Sciatic nerve (tissue), 2 donors: ENCODE measurements at places on chromosomes 6 and 20.

DNA sequence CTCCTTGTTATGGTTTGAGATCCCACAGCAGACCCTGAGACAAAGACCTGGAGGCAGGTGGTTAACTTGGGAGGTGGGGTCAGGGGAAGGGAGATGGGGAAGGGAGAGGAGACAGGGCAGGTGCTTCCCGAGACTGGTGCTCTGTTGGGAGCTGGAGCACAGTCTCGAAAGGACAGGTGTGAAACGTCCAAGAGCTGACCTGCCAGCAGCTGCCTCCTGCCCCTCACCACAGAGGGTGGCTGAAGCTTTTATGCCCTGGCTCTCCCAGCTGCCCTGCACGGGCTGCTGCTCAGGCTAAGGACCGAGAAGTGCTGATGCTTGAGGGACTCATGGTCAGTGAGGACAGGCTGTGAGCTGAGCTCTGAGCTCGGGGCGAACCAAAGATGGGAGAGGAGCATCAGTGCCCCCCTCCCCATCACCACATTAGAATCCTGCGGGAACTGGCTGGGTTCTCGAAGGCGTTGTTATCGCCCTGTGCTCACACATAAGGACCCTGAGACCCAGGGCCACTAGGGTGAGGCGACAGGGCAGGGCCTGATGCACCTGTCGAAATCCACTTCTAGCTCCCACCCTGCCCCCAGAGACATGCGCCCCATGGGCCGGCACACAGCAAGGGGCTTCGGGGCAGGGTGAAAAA lies 25.3 kb upstream of the CD93 start:
- no peak for DNase-seq

- DNase-seq: peak; percentile 74
Measured at GRCh38 chr6:34284563-34285447, 36.0 kb upstream of the SMIM29 start.

- DNase-seq: no peak
Measured at GRCh38 chr6:30206799-30207618, 6.2 kb downstream of the TRIM26 start.

DNA sequence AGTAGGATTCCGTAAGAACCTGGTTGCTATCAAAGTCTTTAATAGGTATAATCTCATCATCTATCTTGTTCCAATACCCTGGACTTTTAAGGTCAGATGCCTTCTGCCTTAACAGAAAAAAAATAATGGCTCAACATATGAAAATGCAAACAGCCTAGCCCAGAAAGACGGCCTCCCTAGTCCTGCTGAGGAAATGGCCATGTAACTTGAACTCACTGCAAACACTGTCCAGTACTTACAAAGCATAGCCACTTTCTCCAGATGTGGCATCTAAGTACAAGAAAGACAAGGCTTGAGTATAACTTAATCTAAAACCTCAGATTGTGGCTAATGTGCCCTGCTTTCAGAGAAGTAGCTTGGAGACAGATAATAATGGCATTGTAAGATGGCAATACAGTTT lies 26.5 kb downstream of the FASTKD5 start:
- DNase-seq: no peak

- no peak for DNase-seq
Measured at GRCh38 chr20:25356271-25356933, 34.2 kb downstream of the ABHD12 start.

DNA sequence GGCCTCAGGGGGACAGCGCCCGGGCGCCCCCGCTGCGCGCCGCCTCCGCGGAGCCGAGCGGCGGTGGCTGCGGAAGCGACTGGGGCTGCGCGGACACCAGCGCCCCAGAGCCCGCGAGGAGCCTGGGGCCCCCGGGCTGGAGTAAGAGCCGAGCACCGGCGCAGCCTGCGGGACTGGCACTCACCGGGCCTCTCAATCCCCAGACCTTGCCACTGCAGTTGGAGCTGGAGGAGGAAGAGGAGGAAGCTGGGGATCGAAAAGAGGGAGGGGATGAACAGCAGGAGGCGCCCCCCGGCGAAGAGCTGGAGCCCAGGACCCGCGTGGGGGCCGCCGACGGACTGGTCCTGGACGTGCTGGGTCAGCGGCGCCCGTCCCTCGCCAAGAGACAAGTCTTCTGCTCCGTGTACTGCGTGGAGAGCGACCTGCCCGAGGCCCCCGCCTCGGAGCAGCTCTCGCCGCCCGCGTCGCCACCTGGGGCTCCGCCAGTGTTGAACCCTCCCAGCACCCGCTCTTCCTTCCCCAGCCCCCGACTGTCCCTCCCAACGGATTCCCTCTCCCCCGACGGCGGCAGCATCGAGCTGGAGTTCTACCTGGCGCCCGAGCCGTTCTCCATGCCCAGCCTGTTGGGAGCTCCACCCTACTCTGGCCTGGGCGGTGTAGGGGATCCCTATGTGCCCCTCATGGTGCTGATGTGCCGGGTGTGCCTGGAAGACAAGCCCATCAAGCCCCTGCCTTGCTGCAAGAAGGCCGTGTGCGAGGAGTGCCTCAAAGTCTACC lies 590 bp downstream of the RNF217 start:
- DNase-seq: peak; percentile 68

DNA sequence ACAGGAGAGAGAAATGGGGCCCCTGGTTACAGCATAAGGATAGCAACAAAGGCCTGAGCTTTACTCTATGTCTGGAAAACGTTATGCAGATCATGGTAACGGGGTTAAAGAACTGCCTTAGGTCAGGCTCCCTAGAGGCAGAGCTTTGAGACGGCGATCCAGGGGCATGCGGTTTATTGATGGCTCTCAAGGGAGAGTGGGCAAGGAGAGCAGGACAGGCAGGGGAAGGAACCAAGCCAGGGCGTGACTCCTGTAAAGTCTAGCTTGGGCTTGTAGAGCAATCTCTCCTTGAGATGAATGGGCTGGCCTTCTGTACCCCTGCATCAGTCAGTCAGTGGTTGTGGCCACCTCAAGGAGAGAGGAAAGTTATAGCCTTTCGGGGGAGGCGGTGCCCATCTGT lies 12.5 kb upstream of the FERMT1 start:
- no peak for DNase-seq

- DNase-seq: no peak
Measured at GRCh38 chr6:136831873-136832562, 9.6 kb downstream of the PEX7 start.

- no peak for DNase-seq
Measured at GRCh38 chr20:2108498-2108897, 6.9 kb downstream of the STK35 start.

DNA sequence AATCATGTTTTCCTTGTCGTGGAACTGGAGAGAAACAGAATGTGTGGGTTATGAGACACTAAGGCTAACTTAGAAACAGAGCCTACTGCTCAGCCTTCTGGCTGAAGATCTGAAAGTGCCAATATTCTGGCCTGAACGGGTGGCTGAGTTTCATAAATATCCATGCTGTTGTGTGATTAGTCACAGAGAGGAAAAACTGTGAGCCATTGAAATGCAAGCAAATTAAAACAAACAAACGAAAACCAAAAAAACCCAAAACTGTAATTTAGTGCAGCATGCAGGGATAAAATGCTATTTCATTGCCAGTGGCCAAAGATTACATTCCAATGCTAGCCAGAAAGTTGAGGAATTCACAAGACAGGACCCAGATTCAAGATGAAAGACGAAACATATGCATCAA lies 315.1 kb downstream of the UBE3D start:
- DNase-seq: no peak

DNA sequence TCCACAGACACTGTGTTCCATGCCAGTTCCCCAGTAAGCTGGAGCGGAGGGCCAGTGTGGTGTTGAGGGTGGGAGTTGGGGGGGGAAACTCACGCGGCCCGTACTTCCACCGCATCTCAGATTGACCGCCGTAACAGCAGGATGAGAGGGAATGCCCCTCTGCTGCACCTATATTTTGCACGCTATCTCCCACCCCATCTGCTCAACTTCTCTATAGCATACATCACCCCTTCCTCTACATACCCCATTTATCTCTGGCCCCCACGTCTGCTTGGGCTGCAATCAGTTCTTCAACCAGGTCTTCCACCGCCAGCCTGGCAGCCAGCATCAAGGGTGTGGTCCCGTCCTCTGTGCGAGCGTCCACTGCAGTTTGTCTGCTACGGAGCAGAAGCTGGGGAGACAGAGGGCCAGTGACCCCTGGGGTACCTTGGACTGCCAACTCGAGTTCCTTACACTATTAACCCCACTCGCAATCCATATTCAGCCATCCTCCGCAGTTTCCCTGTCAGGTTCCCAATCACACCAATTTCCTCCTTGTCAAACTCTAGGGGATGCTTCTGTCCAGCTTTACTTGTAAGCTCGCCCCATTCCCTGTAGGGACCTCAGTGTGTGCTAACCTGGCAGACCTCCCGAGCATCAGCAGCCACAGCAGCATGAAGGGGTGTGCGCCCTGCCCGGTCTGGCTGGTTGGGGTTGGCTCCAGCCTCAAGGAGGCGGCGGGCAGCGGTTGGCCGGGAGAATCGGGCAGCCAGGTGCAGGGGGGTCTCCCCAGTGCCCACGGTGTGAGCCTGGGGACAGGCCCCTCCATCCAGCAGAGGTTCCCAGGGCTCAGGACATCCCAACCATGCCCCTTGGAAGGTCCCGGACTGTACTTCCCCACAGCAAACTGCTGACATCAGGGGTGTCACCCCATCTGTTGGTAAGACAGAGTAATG lies 4.5 kb upstream of the GPSM3 start:
- DNase-seq: no peak

GRCh38 chr6:15340775-15341174 lies 94.9 kb downstream of the JARID2 start:
- no peak for DNase-seq

GRCh38 chr6:81401970-81402690 lies 350.4 kb downstream of the TENT5A start:
- no peak for DNase-seq

- no peak for DNase-seq
Measured at GRCh38 chr6:12293235-12293930, 3.2 kb downstream of the EDN1 start.

- DNase-seq: no peak
Measured at GRCh38 chr20:48983423-48984400, 62.2 kb downstream of the ARFGEF2 start.

- no peak for DNase-seq
Measured at GRCh38 chr6:108750801-108751200, 97.4 kb upstream of the ARMC2 start.

DNA sequence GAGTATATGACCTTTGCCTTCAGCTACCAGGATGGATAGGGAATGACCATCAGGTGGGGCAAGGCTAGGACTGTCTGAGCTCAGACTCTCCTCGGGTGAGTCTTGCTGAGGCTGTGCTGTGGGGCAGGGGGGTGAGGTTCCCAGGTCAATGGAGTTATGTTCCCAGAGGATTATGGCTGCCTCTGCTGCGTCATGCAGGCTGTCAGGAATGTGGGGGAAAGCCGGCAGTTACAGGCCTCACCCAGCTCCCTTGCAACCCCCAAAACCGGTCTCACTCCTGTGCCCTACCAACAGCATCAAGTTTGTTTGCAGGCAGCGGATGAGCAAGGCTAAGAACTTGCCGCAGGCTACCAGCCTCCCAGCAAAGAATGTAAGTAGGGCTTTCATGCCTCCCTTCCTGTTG lies 93.5 kb downstream of the ESR1 start:
- DNase-seq: no peak

DNA sequence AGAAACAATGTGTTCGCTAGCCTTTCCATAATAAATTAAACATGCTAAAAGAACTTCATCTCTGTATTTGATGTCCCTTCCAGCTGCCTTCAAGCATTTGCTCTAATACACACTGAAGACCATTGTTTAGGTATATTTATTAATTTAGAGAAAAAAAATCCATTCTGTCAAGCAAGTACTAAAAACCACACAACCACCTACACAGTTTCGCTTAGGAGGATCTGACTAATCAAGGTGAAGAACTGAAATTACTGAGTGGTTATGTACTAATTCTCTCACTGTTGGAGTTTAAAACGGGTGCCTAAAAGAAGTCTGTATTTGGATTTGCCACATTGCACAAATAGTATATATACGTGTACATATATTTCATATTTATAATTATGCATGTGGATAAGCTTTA lies 58.9 kb downstream of the GMDS start:
- DNase-seq: no peak

DNA sequence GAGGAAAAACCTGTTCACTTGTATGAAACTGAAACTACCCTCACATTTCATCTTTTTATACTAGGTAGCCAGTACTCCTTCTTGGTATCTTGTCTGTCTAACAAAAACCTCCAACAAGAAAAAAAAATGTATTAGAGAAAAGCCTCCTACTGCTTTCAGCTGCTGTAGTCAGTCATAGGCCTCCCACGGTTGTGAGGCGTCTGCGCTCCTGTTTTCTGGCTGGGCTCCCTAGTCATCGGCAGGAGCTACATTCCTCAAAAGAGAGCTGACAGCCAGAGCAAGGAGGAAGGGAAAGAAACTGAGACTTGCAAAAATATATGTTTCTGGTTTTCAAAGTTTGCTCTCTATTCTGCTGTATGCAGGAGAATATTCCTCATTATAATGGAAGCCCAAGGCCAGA lies 517.0 kb downstream of the LMBRD1 start:
- no peak for DNase-seq

- DNase-seq: no peak
Measured at GRCh38 chr20:10316582-10316981, 98.0 kb downstream of the SNAP25 start.

- no peak for DNase-seq
Measured at GRCh38 chr6:109424946-109425345, 15.5 kb downstream of the PPIL6 start.

- DNase-seq: no peak
Measured at GRCh38 chr6:160022793-160023192, 53.9 kb downstream of the IGF2R start.

GRCh38 chr6:142682985-142683384 lies 262.0 kb downstream of the HIVEP2 start:
- DNase-seq: no peak

- DNase-seq: no peak
Measured at GRCh38 chr20:59120491-59120890, 43.1 kb upstream of the ZNF831 start.

- DNase-seq: no peak
Measured at GRCh38 chr6:138337076-138337475, 40.6 kb upstream of the SMIM28 start.

DNA sequence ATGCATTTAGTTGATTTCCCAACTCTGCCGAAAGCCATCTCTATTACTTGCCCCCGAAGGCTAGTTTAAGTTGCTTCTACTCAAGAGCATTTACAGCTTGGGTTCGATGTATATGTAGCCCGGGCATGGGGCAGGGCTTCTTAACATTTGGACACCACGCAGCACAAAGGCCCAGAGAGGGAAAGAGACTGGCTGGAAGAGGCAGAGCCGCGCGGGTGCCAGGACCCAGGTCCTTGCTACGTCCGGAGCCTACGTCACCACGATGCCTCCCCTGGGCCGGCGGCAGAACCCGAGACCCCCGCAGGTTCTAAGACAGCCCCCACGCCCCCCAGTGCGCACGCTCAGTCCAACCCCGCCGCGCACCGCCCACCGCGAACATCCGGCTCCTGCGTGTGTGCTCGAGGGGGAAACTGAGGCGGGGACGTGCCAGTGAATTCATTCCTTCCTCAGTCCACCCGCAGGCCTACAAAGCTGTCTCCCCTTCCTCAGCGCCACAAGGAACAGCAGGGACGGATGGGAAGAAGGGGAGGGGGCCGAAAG lies 367 bp upstream of the PCIF1 start:
- DNase-seq: peak; percentile 89
